Neural crest cell (in vitro differentiated cells): ENCODE measurements at places on chromosomes 12 and 14.

DNA sequence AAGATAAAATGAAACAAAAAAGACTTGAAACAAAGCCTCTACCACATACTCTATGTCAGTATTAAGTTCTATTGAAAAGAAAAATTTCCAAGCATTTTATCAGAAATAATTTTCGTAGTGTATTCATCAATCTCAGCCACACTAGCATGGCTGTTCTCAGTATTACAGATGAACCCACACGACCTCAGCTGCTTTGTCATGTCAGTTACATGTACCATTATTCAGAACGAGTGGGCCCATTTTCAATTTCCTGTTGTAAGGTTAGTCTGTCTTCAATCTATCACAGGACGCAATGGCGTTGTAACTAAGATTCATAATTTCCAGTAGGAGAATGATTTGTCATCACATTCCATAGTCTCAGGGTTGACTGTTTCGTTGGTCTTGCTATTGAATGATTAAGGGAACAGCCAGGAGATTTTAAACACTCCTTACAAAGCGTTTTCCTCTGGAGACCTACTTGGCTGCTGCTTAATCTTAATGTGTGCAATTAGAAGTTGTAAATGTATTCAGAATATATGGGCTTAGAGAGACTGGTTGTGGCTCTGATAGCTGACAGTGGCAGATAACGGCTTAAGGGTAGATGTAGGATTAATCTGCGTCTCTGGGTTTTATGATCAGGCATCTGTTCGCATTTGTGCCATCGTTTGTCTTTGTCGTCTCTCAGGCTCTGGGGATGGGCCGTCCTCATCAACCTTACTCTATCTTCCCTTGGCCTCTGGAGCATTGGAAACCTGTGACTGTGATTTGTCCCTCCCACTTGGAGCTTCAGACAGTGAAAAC lies 65.4 kb downstream of the GLT1D1 start:
- DNase-seq = no peak

DNA sequence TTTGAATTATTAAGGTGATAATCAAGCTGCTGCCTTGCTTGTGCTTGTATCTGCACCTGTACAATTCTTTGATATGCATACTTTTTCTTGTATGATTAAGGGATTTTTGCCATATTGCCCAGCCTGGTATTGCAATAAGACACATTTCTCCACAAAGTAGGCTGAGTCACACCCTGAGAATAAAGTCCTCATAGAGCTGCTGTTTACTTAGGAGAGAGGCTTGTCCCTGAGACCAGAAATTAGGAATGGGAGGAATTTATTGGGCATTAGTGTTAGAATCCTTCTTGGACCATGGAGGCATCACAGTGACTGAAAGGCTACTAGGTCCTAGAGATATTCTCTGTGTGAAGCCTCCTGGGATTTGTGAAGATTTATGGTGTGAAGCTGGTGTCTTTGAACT lies 506.8 kb upstream of the FBXO33 start:
- DNase-seq = no peak

DNA sequence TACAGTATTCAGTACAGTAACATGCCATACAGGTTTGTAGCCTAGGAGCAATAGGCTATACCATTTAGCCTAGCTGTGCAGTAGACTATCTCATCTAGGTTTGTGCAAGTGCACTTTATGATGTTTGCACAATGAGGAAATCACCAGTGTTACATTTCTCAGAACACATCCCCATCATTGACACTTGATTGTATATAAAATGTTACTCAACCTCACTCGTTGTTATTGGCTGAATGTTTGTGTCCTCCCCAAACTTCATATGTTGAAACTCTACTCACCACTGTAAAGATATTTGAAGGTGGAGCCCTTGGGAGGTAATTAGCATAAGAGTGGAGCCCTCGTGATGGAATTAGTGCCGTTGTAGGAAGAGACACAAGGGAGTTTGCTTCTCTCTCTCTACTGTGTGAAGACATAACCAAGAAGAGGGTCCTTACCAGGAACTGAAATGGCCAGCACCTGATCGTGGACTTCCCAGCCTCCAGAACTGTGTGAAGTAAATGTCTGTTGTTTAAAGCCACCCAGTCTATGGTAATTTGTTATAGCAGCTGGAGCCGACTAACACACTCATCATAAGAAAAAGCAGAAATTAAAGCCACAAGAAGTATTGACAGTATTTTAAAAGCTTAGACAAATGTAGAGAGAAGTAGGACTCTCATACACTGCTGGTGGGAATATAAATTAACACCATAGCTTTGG lies 3.2 kb upstream of the MED13L start:
- DNase-seq = no peak

- no peak for DNase-seq
Measured at GRCh38 chr12:39920647-39921046, 185.2 kb downstream of the SLC2A13 start.

- peak; percentile 24 for DNase-seq
Measured at GRCh38 chr14:105419195-105420091, at the start of gene MTA1. Gene MTA1, plus strand, starts transcription at chr14:105419827. Its CDS starts 209 bp downstream, at chr14:105420036.

GRCh38 chr12:113261847-113262470 lies 40.7 kb downstream of the TPCN1 start:
- DNase-seq = no peak

- DNase-seq = no peak
Measured at GRCh38 chr14:97888331-97888730, 1091.1 kb downstream of the VRK1 start.

- no peak for DNase-seq
Measured at GRCh38 chr14:77955816-77956484, 156.0 kb downstream of the ADCK1 start.

- no peak for DNase-seq
Measured at GRCh38 chr12:21330682-21331253, 3.9 kb downstream of the SLCO1A2 start.
